NCI-H2029 (cell line): ENCODE measurements at places on chromosomes 16 and 17.

GRCh38 chr17:80228477-80228876 lies 8.2 kb downstream of the SLC26A11 start:
- DNase-seq, result no peak

- DNase-seq, result peak; percentile 26
Measured at GRCh38 chr17:2174468-2175293, 119.8 kb downstream of the HIC1 start.

GRCh38 chr16:4111748-4112696 lies 4.2 kb downstream of the ADCY9 start:
- no peak for DNase-seq

GRCh38 chr17:48047113-48047740 lies 932 bp upstream of the NFE2L1 start:
- no peak for DNase-seq

DNA sequence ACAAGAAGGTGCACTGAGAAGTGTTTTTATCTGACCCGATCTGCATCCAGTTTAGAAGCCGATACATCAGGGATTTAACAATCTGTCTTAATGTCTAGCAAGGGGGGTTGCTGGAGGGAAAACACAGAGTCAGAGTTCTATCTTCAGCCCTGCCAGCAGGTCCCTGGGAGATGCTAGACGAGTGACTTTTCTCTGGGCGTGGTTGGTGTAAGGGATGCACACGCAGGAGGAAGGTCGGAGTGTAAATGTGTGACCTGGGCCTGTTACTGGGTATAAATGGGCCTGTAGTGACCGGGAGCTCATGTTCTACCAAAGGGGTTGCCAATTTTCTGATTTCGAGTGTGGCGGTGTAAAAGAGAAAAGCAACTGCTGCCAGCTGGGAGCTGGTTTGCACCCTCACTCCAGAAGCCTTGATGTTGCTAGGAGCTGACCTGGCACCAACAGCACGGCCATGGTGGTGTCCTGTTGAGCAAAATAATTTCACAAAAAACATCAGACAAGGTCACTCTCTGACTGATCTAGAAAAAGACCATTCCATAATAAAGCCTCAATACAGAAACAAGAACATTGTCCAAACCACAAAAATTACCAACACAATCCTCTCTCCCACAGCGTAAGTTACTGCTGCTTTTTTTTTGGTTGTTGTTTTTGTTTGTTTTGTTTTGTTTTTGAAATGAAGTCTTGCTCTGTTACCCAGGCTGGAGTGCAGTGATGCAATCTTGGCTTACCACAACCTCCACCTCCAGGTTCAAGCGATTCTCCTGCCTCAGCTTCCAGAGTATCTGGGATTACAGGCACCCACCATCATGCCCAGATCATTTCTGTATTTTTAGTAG lies 1.3 kb upstream of the KCTD13 start:
- DNase-seq, result no peak
